ENCODE measurements at places on chromosomes 5 and 9.

DNA sequence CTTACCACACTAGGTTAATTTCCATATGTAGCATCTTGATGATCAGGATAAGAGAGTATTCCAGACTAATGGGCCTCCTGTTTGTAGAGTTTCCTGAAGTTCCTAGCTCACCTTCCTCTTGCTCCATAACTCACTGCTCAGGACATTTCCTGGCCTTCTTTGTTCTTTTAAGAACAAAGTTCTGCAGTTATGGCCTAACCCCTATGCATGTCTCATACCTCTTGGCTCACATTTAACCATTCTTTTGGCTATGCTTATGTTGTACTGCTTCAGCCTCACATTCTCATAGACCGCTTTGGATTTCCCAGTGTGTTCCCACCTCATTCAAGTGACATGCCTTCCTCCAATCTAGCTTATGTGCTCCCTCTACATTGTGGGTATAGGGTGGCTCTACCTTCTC is 40.5 kb upstream of the HMGCS1 start:
- DNase-seq = no peak

DNA sequence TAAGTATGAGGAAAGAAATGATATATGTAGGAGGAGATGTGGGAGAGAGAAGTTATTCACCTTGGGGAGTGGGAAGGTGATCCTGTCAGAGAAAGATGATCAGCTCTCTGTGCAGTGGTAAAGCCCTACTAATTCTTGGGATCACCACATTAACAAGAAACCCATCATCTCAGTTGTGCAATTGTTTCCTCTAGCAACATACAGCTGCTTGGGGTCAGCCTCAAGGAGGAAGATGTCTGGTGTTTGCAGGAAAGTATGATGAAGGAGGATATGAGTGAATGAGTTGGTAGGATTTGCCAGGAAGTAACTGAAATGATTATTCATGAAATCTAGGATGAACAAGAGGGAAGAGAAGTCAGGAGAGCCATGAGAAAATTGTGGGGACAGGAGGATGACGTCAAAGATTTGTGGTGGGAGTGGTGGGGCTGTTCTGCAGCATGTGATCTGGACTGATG is 50.1 kb downstream of the TNFSF8 start:
- peak; percentile 78 for DNase-seq

- DNase-seq = no peak
These were observed 3.1 kb downstream of the TMOD1 start for GRCh38 chr9:97504381-97505216.

- DNase-seq = no peak
These were observed 114.7 kb downstream of the GDNF start for GRCh38 chr5:37725185-37725584.

DNA sequence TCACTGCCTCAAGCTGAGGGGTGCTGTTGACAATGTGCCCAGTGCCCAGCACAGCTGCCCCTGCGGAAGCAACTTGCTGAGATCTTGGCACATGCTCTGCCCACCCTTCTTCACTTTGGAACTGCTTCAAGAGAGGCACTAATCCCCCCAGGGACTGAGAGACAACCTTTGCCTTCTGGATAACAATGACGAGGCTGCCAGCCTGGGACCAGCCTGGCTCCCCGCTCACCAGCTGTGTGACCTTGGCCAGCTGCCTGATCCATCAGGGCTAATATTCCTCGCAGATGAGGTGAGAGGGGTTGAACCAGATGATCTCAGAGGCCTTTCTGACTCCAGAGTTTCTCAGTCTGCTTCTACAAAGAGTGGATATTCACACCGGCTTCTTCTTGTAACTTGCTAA is 81.0 kb downstream of the SHB start:
- DNase-seq = no peak

GRCh38 chr5:98772415-98773213 is 849 bp upstream of the RGMB start:
- no peak for DNase-seq

DNA sequence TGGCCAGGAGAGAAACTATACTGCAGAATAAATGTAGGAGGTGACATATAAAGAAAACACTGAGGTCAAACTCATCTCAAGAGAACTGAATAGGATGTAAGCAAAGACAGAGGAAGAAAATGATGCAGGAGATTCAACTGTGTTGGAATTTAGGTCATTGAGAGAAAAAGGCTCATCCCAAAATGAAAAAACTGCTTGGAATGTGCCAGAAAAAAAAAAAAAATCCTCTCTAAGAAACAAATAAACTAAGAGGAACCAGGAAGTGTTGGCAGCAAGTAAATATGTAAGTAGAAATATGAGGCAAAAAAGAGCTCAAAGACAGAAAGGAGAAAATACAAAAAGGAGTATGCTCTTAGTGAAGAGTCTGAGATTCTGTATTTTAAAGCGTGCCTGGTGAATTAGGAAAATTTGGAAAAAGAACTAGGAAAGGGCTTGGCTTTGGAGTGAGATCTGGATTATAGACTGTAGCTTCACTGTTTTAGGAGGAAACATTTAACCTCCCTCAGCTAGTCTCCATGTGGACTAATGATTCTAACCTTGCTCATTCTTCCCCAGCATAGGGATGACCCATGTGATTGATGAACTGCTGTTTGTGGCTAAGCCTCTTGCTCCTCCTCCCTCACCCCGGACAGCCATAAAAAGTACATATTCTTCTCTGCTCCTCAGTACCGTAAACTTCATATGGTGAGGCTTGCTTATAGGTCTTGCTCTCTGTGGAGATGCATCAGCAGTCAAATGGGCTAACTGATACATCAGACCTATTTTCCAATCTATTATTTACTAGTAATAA is 185.6 kb upstream of the POU5F2 start:
- DNase-seq = no peak

DNA sequence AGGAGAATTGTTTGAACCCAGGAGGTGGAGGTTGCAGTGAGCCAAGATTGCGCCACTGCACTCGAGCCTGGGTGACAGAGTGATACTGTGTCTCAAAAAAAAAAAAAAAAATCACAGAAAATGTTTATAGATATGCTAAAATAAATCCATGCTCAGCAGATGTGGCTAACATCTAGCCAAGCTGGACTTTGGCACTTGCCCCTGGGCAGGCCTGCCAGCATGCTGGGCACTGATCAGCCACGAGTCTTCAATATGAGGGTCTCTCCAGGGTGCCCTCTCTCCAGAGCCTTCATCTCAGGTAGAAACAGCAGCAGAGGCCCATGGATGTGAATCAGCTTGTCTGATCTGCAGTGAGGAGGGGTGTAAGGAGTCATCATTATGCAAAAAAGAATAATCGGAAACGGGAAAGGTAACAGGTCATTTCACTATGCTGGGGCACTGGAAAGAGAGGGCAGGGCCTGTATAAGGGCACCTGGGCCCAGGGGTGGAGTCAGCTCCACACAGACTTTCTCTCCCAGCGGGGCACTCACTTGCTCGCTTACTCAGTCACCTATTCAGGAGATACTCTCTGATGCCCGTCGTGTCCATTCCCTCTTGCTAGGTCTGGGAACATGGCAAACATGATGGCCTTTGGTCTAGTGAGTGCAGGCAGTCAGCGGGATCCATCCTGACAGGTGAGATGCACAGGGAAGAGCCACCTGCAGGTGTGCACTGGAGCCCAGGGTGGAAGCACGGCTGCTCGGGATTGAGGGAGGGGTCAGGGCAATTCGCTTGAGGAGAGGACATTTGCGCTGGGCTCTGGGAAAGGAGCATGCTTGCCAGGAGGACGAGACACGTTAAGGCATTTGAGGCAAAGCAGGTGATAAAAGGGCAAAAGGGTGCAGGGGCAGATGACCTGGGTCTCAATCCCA is 17.1 kb downstream of the RNF44 start:
- DNase-seq = no peak

DNA sequence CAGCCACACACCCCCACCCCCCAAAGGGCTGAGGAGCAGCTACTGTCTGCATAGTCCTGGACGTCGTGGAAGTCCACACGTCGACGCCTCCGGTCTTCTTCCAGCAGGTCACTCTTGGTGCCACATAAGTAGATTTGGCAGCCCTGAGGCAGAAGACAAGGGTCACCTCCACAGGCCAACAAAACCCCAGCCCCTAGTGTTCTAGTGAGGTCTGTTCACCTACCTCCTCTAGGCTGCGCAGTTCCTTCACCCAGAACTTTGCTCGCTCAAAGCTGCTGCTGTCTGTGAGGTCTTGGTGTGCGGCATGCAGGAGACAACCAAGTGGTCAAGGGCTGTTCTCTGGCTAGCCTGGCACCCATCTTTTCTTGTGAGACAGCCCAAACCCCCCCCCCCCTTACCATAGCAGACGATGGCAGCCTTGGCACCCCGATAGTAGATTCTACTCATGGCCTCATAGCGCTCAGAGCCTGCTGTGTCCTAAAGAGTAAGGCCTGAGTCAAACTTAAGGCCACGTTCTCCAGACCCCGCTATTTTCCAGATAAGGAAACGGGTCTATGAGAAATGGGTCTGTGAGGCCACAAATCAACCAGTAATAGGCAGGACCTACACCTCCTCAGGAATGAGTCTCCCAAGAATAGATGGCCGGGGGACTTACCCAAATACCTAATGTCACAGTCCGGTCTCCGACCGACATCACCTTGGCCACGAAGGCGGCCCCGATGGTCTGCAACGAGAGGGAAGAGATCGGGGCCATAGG is 987 bp downstream of the RAB24 start:
- peak; percentile 71 for DNase-seq

DNA sequence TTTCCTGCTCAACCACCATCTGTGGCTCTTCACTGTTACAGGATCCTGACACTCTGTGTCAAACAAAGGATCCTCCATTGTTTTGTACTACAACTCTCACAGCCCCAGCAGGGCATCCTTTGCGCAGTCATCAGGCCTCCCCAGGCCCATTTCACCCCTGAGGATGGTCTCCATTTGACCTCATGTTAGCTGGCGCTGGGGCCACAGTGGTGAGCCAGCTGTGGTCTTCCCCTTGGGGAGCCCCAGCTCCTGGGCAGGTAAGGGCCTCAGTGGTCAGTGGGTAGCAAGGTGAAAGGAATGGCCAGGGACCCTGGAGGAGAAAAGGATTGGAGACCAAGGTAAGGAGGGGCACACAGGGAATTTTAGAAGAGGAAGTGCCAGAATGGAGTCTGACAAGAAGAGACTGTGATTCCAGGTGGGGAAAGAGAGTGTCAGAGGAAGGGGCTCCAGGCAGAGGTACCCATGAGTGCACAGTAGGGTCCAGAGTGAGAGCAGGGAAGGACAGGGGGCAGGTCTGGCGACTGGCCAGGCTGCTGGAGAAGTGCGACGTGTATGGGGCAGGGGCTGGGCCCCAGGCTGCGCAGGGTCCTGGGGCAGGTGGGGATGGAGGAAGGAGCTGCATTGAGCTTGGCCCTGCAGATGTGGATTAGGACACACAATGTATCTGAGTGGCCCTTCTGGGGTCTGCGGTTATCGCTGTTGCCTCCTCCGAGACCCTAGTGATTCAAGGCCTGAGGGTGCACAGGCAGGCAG is 109.9 kb downstream of the PHF2 start:
- DNase-seq = no peak

- peak; percentile 63 for DNase-seq
These were observed 101.8 kb downstream of the CDK5RAP2 start for GRCh38 chr9:120478208-120478607.

- DNase-seq = no peak
These were observed 679 bp downstream of the B4GALT1 start for GRCh38 chr9:33166231-33167083.

DNA sequence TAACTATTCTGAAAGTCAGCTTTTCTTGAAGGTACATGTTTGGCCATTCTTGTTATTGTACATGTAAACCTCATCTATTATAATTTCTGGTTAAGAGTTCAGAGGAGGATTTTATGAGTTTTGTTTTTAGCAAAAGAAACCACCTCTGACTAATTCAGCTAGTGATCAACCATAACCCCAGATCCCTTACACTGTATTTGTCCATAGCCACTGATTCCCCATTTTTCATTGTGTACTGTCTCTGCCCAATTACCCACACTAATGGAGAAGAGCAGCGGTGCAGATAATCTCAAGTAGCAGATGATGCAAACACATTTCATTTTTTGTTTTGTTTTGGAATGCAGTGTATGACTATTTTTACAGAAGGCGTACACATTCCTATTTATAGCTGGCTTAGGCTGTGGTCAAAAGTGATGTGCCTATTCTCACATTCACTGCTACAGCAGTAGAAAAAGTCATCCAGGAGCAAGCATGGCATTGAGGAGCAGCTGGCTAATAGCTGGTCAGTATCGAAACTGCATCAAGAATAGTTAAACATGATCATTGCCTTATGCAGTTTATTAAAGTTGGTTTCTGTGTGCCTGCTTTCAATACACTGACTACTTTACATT is 988.3 kb downstream of the DTWD2 start:
- no peak for DNase-seq

DNA sequence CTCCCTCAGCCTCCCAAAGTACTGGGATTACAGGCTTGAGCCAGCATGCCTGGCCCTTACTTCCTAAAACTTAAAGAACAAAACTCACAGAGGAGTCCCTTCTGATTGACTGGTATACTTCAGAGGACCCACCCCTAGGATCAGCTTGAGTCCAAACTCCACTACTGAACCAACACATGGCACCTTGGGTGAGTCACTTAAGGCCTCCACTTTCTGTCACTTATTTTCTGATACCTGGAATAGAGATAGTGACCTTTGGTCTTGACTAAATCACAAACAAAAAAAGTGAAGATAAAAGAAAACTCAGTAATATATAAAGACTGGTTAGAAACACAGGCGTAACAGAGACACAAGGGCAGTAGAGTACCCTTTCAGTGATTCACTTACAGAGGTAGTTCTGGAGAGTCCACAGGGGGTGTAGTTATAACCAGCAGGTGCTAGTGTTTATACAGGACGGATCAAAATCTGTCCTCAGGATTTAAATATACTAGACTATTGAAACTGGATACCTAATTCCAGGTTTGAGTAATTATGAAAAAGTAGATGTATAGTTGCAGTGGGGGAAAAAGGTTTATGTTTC is 274.3 kb upstream of the ANKRD55 start:
- no peak for DNase-seq

- DNase-seq = no peak
These were observed 104.3 kb downstream of the PHF2 start for GRCh38 chr9:93680443-93681268.

GRCh38 chr9:6996061-6996854 is 238.5 kb downstream of the KDM4C start:
- no peak for DNase-seq

DNA sequence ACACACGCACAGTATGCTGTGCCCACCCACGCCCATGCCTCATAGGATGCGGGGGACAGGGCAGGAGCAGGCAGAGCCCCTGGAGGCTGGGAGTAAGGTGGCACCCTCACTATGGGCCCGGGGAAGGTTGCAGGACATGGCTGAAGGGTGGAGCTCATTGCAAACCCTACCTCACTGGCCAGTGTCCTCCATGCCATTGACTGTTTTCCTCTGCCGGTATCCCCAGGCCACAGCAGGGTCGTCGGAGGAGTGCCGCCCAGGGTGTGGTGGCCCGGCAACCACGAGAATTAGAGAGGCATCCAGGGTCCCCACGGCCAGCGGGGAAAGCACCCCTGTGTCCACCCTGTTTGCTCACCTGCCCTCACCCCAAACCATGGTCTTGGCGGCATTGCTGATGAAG is 59.7 kb upstream of the FCN2 start:
- DNase-seq = no peak

- DNase-seq = peak; percentile 73
These were observed at the start of gene NFIL3 for GRCh38 chr9:91423785-91424402. Gene NFIL3 (minus strand): TSS chr9:91423832. CDS start chr9:91410734, 13,098 bp downstream.

DNA sequence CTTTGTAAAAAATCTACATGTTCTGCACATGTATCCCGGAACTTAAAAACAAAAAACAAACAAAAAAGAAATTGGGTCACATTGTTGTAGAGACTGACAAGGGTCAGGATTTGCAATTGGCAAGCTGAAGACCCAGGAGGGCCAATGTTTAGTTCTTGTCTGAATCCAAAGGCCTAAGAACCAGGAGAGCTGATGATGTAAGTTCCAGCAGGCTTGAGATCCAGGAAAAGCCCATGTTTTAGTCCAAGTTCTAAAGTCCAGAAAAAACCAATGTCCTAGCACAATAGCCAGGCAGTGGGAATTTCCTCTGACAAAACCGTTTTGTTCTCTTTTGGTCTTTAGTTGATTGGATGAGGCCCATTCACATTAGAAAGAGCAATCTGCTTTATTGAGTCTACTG is 244.9 kb downstream of the DMAC1 start:
- no peak for DNase-seq

All from AML-193 (cell line).